ENCODE measurements at places on chromosomes 12 and 14.

DNA sequence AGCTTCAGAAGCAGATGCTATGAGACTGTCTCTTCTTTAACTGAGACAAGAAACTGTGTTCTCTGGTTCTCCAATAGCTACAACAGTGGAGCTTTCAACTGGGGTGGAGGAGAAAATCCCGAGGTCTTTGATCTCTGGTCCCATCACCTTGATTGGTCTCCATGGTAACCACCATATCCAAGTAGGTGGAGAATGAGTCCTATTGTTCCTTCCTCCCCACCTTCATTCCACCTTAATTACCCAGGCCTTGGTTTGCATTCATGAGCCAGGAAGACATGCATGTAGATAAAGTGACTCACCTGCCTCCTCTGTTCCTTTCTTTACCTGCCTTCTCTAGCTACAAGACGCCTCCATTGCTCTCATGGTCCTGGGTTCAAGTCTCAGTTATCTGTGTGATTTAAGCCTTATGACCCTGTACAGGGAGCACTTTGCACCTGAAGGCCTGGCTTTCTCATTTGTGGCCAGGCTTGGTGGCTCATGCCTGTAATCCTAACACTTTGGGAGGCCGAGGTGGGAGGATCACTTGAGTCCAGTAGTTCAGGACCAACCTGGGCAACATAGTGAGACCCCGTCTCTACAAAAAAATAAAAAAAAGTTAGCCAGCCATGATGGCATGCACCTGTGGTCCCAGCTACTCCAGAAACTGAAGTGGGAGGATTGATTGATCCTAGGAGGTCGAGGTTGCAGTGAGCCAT, 157.7 kb upstream of the TBX3 start:
- DNase-seq: no peak

DNA sequence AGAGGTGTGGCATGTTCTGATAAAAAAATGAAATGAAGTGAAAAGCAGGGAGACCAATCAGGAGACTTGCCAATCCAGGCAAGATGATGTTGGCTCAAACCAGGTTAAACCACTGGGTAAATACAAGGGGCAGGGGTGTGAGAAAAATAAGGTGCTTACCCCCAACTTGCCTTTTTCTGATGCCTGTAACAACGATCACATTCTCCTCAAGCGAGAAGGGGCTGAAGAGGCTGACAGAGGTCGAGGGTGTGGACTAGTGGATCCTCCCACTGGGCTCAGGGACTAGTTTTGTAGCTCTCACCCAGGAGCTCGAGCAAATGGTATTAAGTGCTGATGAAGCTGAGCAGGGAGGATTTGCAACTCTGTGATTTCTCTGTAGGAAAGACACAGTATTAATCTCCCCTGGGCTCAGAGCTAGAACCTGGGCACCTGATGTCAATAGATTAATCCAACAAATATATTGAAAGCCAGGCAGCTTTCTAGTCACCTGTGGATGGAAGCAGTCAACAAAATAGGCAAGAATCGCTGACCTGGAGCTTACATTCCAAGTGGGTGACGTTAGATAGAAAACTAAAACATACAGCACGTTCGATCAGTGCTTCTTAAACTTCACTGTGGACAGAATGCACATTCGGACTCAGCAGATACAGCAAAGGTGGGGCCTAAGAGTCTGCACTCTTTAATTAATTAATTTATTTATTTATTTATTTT, 15.2 kb upstream of the EAPP start:
- DNase-seq: no peak

GRCh38 chr12:113096675-113097461, 38.7 kb downstream of the RASAL1 start:
- no peak for DNase-seq

DNA sequence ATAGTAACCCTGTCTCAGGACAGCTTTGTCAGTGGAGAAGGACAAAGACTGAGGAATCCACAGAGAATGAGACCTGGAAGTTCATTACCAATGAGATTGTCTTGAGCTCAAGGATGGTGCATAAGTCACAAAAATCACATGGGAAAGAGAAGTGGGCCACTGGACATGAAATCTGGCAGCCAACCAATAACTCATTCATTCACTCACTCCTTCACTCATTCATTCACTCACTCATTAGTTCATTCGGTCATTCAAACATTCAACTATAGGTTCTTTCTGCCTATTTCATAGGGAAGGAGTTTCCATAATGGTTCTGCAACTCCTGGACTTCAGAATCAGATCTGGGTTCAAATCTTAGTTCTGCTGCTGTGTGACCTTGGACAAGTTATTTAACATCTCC, 18.2 kb upstream of the WSCD2 start:
- no peak for DNase-seq

Data from AML-193 (cell line).